ENCODE measurements at places on chromosomes 7 and 10.

DNA sequence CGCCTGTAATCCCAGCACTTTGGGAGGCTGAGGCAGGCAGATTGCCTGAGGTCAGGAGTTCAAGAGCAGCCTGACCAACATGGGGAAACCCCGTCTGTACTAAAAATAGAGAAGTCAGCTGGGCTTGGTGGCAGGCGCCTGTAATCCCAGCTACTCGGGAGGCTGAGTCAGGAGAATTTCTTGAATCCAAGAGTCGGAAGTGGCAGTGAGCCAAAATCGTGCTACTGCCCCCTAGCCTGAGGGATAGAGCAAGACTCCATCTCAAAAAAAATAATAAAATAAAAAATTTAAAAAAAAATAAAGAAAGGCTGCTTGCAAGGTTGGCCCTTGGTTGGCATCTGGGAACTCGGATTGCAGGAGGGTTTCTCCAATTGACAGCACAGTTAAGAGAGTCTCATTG lies 221.6 kb downstream of the DGKI start:
- no peak for DNase-seq

DNA sequence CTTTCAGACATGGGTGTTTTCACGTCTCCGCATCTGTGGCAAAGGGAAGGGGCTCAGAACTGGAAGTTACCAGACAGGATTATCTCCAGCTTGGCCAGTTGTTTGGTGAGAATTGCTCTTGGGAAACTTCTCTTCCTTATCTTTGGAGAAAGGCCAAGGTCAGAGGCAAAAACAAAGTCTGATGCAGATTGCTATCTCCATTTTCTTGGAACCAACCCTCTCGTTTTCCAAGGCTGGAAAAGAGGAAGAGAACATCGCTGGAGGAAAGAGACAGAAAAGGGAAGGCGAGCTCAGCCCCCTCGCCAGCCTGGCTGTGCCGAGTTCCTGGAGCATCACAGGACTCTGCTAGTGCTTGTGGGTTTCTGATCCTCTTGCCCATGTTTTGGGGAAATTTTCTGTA lies 396.8 kb upstream of the SHH start:
- no peak for DNase-seq

DNA sequence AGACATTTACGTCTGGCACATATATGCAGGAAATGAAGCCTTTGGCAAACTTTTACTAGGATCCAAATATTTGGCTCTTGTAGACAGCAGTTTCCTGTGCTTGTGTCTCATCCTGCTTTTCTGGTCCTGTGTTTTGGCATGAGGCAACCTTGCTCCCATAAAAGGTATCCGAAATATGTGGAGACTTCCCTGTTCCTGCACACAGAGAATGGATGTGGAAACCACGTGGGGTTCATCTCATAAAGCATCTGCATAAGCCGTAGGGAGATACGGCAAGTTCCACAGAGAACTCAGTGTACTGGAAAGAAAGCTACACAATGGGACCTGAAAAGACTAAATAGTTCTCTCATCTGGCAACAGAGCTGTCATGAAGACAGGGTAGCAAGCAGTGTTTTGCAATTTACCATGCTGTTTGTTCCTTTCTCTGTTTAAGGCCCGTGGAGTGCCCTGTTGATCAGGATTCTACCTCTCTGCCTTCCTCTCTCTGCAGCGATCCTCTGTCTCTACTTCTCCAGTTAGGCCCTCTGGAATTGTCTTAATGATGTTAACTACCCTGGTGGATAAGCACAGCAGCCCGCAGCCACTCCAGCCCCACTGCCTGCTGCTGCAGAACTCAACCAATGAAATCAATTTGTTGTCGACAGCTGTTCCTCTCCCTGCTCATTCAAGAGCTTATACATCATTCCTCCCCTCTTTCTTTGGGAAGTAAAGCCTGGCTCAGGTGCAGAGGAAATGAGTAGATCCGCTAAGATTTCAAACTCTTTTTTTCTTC lies 293.6 kb downstream of the CSTF2T start:
- DNase-seq = no peak

DNA sequence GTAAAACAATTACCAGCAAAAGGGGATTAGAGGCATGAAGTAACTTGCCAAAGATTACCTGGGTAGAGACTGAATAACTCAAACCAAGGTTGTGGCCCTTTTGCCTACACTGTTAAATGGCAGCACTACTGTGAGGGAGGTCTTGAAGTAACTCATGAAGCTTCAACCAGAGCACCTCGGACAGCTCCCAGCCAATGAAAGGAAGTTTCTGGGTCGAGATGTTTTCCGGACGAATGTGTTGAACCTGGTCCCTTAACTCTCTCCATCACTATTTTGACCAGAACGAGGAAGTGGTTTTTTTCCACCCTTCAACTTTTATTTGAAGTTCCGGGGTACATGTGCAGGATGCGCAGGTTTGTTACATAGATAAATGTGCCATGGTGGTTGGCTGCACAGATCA lies 133.6 kb upstream of the PRKCQ start:
- no peak for DNase-seq

Data from activated CD8-positive, alpha-beta memory T cell treated with anti-CD3 and anti-CD28 coated beads for 1 hour (primary cell).